ENCODE measurements at places on chromosomes 12 and 14.

- no peak for DNase-seq
These were observed 29.8 kb downstream of the ADGRD1 start for GRCh38 chr12:130983328-130984017.

- no peak for DNase-seq
These were observed 89.0 kb downstream of the AKAP6 start for GRCh38 chr14:32417956-32418552.

- no peak for DNase-seq
These were observed 360.4 kb upstream of the MDGA2 start for GRCh38 chr14:48035836-48036235.

DNA sequence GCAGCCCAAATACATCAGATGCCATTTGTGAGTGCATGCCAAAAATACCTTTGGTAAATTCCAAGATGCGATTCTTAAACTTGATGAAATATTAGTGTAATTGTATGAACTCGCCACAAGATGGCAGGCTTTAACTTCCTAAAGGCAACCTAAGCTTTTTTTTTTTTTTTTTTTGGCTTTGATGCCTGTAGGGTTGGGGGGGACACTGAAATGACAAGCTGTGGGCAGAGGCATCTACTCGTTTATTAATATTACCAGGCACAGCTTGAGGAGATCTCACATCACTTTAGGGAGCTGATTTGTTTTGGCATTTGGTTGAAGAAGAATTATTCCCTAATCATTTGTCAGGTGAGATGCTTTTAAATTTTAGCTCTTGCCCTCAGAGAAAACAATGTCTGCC is 126.7 kb upstream of the CCDC196 start:
- DNase-seq, result no peak

- DNase-seq, result no peak
These were observed 18.0 kb downstream of the SLC24A4 start for GRCh38 chr14:92340931-92341330.

Measured in stimulated activated CD8-positive, alpha-beta memory T cell treated with anti-CD3 and anti-CD28 coated beads, Interleukin-4, amount 100 ng/mL, for 1 hour (primary cell).